ENCODE measurements at places on chromosomes 16 and 17.

- DNase-seq = no peak
These were observed 2.7 kb downstream of the PHKG2 start for GRCh38 chr16:30750876-30751465.

- DNase-seq = peak; percentile 97
These were observed 190.6 kb downstream of the SEC14L1 start for GRCh38 chr17:77331301-77331864.

DNA sequence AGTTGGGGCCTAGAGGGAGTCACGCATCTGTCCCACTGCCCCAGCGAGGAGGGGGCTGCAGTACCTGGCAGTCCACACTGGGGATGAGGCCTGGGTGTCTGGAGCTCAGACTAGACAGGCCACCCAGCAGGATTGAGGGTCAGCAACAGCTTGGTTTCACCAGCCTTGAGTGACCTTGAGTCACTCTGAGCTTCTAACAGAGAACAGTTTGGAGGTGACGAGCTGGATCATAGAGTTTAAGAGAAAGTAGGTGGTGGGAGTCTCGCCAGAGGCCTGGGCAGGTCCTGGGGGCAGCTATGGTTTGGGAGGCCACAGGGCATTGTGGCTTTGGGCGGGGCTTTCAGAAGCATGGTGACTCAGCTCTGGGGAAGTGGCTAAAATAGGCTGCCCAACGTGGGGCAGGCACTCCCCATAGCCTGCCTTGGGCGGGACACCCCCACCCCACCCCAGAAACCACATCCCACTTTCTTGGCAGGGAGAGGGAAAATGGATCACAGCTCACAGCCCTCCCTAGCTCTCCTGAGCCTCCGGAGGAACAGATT, 20.5 kb downstream of the CDC42EP4 start:
- DNase-seq = peak; percentile 15

GRCh38 chr16:11213373-11213772, 42.6 kb downstream of the SOCS1 start:
- no peak for DNase-seq

DNA sequence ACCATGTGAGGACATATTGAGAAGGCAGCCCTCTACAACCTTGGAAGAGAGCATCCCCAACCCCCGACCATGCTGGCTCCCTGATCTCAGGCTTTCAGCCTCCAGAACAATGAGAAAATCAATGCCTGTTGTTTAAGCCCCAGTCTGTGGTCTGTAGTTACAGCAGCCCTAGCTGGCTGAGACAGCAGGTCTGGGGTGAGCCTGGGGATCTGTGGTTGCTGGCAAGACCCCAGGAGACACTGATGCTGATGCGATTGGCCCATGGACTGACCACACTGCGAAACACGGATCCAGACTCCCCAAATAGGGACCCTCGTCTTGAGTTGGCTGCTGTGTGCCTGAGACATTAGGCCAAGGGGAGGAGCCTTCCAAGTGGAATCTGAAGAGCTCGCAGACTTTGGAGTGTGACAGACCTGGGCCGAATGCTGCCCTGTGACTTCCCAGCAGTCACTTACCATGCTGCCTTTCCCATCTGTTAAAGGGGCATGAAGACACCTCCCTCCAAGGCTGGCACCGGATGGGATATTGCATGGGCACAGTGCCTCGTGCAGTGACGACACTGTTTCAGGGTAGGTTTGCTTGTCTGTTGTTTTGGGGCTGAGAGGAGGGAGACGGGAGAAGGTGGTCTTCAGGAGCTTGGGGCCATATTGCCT, 147.8 kb upstream of the RPL38 start:
- no peak for DNase-seq

GRCh38 chr16:88700636-88701482, 5.3 kb downstream of the RNF166 start:
- DNase-seq = peak; percentile 96

GRCh38 chr16:10239640-10240039, 57.4 kb upstream of the GRIN2A start:
- DNase-seq = no peak

DNA sequence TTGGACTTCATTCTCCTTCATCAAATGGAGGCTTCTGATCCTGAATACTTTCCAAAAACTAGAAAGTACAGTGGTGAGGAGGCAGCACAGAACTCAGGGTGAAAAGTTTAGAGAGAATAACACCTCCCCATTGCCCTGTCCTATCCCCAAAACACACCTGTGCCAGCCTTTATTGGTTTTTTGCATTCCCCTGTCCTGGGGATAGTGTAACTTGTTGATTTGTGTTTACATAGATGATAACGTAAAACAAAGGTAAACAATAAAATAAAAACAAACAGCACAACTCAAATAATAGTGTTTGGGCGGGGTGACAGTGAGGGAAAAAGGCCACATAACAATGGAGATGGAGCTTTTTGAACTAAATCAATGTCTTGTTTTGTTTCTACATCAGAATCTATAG, 1917.7 kb downstream of the TP53TG3F start:
- no peak for DNase-seq

GRCh38 chr16:89113152-89113547, 19.5 kb downstream of the ACSF3 start:
- no peak for DNase-seq

GRCh38 chr17:8492121-8492520, 56.4 kb downstream of the NDEL1 start:
- no peak for DNase-seq

DNA sequence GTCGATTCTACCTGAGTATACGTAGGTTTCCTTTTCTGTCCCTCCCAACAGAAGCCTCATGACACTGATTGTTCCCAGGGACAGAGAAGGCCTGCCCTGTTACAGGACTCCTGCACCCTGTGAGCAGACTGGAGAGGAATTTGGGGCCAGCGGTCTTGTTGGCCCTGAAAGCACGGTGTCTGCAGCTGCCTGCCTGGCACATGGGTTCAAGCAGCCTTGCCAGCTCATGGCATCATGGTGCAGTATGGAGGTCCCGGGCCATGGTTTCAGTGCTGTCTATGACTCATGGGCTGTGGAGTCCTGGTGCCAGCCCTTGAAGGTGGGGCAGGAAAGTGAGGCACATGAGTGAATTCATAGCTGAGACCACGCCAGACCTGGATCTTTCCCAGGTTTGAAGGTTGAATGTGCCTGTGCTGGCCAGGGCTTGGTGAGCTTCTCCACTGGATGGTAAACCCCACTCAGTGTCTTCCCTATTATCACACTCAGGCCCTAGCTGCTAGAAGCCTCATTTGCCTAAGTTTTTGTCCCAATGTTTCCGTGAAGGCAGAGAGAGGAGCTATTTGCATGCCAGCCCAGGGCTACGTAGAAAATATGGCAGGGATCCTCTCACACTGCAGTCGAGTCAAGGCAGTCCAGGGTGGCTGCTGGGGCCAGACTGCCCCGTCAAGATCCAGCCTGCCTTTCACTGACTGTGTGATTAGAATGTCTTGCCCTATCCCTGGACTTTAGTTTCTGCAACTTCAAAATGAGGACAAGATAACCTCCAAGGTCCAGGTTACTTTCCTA, 277.2 kb upstream of the CCL2 start:
- DNase-seq = no peak

- DNase-seq = no peak
These were observed 3.8 kb upstream of the RNF157 start for GRCh38 chr17:76243826-76244679.

GRCh38 chr16:30121741-30122571, 1.1 kb downstream of the MAPK3 start:
- DNase-seq = no peak

- no peak for DNase-seq
These were observed 25.1 kb downstream of the RAI1 start for GRCh38 chr17:17706140-17707060.

DNA sequence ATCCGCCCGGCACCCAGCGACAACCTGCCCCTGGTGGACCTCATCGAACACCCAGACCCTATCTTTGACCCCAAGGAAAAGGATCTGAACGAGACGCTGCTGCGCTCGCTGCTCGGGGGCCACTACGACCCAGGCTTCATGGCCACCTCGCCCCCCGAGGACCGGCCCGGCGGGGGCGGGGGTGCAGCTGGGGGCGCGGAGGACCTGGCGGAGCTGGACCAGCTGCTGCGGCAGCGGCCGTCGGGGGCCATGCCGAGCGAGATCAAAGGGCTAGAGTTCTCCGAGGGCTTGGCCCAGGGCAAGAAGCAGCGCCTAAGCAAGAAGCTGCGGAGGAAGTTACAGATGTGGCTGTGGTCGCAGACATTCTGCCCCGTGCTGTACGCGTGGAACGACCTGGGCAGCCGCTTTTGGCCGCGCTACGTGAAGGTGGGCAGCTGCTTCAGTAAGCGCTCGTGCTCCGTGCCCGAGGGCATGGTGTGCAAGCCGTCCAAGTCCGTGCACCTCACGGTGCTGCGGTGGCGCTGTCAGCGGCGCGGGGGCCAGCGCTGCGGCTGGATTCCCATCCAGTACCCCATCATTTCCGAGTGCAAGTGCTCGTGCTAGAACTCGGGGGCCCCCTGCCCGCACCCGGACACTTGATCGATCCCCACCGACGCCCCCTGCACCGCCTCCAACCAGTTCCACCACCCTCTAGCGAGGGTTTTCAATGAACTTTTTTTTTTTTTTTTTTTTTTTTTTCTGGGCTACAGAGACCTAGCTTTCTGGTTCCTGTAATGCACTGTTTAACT, 1.0 kb downstream of the NOG start:
- no peak for DNase-seq

- DNase-seq = no peak
These were observed 28.9 kb downstream of the ADCY9 start for GRCh38 chr16:4087099-4087885.

DNA sequence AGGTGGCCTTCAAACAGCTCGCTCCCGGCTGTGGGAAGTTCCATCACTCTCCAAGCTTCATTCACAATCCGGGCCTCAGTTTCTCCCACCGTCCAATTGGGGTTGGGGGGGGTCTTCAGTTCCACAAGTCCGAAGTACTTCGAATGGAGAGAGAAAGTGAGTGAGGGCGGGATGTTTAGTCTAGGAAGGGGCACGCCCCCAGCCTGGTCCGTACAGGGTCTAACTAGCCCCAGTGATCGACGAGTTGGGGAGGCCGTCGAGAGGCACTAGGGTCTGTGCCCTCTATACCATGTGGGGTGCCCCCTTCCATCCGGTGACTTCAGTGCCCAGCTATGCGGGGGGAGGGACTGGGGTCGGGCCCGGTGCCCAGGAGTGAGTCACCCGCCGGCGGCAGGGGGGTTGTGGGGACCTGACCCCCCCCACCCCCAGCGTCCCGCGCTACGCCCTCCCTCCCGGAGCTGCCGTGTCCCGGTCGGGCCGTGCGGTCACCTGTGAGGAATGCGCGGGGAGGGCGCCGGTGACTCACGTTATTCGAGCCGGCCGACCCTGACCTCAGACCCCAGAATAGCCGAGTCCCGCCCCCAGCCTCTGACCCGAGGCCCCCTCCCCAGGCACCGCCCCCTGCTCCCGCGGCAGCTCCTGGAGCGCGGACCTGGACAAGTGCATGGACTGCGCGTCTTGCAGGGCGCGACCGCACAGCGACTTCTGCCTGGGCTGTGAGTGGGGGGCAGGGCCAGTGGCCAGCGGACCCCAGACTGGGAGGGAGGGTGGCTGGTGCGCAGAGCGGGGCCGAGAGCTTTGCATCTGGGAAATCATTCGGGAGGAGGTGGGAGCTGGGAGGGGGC, 658 bp downstream of the TNFRSF12A start:
- DNase-seq = peak; percentile 22

DNA sequence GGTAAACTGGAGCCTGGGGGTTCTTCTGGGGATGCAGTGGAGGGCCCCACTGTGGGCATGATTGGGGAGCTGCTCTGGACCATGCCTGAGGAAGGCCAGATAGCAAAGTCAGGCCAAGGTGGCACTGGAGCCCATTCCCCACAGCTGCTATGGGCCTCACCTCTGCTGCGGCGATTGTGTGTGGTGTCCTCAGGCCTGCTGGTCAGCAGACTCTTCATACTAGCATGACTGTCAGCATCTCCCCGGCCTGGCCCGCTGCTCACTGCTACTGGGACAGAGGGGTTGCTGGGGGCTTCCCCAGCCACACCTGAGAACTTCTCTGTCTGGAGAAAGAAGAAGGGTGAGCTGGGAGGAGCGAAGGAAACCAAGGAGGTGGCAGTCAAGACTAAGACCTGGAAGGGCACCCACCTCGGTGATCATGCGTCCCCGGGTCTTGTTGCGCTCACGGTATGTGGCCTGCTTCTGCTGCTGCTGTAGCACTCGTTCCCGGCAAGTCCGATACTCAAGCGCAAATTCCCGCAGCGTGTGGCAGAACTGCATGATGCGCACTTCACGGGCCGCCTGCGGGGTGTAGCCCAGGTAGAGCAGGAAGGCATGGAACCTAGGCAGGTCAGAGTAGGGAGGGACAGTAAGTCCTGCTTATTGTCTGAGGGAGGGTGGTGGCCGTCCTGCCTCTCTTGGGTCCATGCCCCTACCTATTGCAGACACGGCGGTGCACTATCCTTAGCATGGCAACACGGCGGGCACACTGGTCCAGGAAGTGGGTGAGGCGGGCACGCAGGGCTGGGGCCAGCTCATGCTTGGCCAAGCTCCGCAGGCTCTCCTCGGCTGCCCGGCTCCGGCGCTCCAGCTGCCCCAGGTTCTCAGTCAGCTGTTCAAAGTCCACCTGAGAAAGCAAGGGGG, 3.2 kb downstream of the TMEM208 start:
- DNase-seq = no peak

DNA sequence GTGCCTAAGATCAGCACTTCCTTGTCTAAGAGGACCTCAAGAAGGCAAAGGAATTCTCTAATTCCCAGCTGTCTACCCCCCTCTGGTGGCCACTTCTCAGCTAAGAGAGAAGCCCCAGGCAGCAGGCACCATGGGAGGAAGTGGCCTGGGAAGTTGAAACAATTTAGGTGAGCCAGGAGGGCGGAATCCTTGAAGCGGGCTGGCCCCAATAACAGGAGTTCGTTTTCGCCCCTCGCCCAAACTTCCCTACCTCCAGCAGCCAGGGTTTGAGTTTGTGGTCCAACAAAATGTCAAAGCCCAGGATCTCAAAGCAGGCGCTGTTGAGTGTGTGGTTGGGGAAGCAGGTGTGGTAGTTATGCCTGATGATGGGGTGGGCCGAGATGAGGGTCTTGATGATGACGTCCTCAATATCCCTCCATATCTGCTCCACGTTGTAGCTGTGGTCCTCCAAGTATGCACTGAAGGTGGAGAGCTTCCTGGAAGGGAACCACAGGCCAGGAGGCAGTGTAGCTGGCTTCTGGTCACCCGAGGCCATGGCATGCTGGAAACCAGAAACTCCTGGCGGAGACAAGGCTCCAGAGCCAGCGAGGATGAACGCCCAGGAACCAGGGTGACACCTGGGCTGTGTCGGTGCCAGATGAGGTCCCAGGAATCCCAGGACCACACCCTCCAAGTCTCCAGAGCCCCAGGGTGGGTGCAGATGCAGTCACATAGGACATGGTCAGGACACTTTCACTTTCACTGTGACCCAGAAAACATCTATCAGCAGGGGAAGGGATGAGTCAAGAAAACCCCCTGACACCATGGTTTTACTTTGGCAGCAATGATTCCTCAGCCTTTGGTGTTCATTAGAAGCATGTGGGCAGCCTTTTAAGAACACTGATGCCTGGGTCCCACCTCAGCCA, 25.6 kb downstream of the TTLL6 start:
- DNase-seq = peak; percentile 54

DNA sequence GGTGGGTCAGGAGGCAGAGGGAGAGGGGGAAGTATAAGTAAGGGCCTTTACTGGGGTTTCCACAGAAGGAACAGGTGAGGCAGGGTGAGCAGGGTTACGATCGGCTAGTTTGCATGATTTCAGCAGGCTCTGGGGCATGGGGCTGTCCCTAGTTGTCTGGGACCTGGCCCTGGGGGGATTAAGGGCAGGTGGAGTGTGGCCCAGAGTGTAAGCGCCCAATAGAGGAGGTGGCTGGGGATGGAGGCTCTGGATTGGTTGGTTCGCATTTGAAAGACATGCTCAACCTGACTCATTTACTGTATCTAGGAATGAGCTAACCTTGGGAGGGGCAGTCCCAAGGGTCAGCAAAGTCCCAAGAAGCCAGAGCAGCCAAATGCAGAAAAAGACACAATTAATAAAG, 230.3 kb downstream of the MAP2K4 start:
- DNase-seq = no peak

GRCh38 chr16:72836181-72836580, 211.7 kb downstream of the ZFHX3 start:
- no peak for DNase-seq
